Common myeloid progenitor, CD34-positive (primary cell): ENCODE measurements at places on chromosomes 7 and 10.

DNA sequence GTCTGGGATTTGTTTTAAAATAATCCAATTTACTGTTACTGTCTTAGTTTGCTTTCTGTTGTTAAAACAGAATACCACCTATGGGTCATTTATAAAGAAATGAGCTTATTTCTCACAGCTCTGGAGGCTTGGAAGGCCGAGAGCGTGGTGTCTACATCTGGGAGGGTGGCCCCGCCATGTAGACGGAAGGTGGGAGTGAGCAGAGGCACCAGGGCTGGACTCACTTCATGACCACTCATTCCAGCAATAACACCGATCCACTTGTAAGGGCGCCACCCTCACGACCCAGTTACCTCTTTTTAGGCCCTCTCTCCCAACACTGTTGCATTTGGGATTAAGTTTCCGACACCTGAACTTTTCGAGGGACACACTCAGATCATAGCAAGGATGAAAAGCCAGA, 36.2 kb upstream of the CFAP46 start:
- DNase-seq = no peak
- H3K4me1 ChIP-seq = no peaks in the 10 kb centered on the region
- H3K36me3 ChIP-seq = no peaks in the 10 kb centered on the region
- peaks cover 6% of the 10 kb centered on the region for H3K27me3 ChIP-seq
- H3K27ac ChIP-seq = no peak overlapping the region

DNA sequence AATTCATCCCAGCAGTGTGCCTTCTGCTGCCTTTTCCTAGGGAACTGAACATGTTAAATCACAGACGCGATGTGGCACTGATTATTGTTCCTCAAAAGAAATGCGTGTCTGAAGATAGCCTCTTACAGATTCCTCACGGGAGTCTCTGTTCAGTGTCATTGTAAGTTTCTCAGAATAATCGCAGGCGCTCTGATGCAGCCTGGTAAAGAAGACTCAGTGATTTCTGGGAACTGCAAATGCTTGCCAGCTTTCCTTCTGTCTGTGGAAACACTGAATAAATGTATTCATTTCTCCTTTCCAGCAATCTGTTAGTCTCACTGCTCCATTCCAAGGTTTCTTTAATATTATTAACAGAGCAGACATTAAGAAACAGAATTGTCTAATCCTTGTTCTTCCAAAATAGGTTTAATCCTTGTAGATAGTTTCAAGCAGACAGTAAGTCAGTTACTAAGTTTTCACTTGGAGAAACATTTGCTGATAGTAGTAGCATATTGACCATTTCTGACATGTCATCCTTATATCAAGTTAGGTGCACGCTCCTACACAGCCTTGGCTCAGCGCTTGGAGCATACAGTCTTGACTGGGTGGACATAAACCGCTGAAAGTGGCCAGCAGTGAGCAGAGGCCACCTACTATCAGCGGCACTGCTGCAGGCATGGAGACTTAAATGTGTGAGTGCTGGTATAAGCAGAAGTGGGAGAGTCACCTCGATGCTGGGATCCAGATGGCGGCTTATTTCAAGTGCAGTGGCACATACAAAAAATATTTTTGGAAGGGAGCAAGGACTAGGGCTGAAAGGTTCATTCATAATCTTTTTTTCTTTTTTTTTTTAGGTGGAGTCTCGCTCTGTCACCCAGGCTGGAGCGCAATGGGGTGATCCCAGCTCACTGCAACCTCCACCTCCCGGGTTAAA, 27.7 kb downstream of the MMRN2 start:
- no peaks in the 10 kb centered on the region for H3K36me3 ChIP-seq
- H3K27me3 ChIP-seq = no peaks in the 10 kb centered on the region
- DNase-seq = no peak
- H3K4me3 ChIP-seq = no peak overlapping the region
- H3K4me1 ChIP-seq = no peaks in the 10 kb centered on the region

- H3K4me1 ChIP-seq = peaks cover 24% of the 10 kb centered on the region
- H3K36me3 ChIP-seq = no peaks in the 10 kb centered on the region
- no peak overlapping the region for H3K4me3 ChIP-seq
- no peak overlapping the region for H3K27ac ChIP-seq
Observed at GRCh38 chr10:24900888-24901685, 51.3 kb downstream of the PRTFDC1 start.

- no peaks in the 10 kb centered on the region for H3K36me3 ChIP-seq
- no peak overlapping the region for H3K27ac ChIP-seq
Observed at GRCh38 chr7:87451187-87451586, 24.3 kb downstream of the ABCB4 start.

- H3K4me1 ChIP-seq = no peaks in the 10 kb centered on the region
- DNase-seq = no peak
- H3K36me3 ChIP-seq = no peaks in the 10 kb centered on the region
- no peak overlapping the region for H3K4me3 ChIP-seq
Observed at GRCh38 chr10:122098924-122099323, 110.0 kb downstream of the TACC2 start.

DNA sequence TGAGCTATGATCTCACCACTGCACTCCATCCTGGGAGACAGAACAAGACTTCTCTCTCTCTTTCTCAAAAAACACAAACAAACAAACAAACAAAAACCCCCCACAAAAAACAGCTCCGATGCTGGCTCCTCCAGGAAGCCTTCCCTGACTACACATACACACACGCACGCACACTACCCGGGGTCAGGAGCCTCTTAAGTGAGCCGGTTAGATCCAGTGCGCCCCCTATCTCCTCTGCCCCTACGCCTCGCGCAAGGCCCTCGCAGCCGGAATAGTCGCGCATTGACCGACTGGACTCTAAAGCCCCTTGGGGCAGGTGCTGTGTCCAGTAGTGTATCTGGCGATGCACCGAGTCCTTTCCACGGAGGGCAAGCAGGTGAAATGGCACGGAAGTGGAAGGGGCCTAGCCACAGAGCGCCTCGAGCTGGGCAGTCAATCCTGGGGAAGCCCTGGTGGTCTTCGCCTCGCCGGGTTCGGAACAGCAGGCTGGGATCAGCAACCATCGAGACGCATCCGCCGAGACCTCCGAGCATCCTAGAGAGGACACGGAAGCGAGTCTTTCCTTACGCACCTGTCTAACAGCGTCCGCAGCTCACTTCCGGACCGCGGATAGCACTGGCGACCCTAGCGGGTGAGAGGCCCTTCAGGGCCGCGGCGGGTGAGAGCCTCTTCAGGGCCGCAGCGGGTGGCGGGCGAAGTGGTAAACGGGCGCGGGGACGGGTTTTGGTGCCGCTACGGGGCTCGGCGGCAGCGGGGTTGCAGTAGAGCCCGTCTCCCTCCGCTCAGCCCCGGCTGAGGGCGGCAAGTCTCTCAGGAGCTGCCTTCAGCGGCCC, at the start of gene ZSCAN25:
TSS of gene ZSCAN25 (plus strand) at position 588 of the 833 bp plus-strand sequence. CDS start 2,661 bp downstream, outside the sequence.
- DNase-seq = peak; percentile 95
- H3K36me3 ChIP-seq = peaks cover 21% of the 10 kb centered on the region
- H3K4me1 ChIP-seq = peaks cover 11% of the 10 kb centered on the region
- H3K27me3 ChIP-seq = no peaks in the 10 kb centered on the region
- peak within 1 kb of the TSS; percentile 61 for H3K27ac ChIP-seq
- H3K4me3 ChIP-seq = peak within 1 kb of the TSS; percentile 97

- DNase-seq = no peak
- H3K36me3 ChIP-seq = peaks cover 20% of the 10 kb centered on the region
- no peaks in the 10 kb centered on the region for H3K4me1 ChIP-seq
- no peak overlapping the region for H3K4me3 ChIP-seq
Observed at GRCh38 chr7:6655636-6656385, 18.7 kb downstream of the ZNF316 start.

GRCh38 chr10:52644373-52645186, 128.0 kb downstream of the MBL2 start:
- no peak overlapping the region for H3K4me3 ChIP-seq
- DNase-seq = peak; percentile 45

DNA sequence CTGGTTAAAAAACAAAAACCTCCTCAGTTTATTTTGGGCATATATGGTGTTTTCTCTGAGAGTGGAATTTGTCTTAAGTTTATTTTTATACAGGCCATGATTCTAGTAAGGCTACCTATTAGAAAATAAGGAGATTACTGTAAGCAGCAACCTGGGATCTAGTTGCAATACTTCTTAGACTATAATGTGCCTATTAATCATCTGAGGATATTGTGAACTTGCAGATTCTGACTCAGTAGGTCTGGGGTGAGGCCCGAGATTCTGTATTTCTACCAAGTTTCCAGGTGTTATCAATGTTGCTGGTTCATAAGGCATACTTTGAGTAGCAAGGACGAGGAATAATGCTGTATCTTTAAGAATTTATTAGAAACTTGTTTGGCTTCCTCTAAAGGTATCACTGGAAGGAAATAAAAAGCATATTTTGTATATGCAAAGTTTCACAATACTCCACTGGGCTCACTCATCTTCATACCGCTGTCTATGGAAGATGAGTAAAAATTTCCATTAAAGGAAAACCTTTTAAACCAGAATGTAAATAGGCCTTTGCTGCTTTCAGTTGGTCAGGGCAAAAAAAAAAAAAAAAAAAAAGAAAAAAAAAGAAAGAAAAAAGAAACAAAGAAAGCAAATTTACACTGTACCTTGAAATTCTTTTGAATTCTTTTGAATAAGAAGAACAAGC, 105.8 kb downstream of the BMPER start:
- no peaks in the 10 kb centered on the region for H3K27me3 ChIP-seq
- no peak overlapping the region for H3K4me3 ChIP-seq
- no peaks in the 10 kb centered on the region for H3K4me1 ChIP-seq
- H3K27ac ChIP-seq = no peak overlapping the region

GRCh38 chr7:132475669-132476116, 100.6 kb downstream of the PLXNA4 start:
- H3K4me3 ChIP-seq = no peak overlapping the region
- peaks cover 32% of the 10 kb centered on the region for H3K27me3 ChIP-seq
- H3K27ac ChIP-seq = no peak overlapping the region
- no peaks in the 10 kb centered on the region for H3K36me3 ChIP-seq
- DNase-seq = no peak

DNA sequence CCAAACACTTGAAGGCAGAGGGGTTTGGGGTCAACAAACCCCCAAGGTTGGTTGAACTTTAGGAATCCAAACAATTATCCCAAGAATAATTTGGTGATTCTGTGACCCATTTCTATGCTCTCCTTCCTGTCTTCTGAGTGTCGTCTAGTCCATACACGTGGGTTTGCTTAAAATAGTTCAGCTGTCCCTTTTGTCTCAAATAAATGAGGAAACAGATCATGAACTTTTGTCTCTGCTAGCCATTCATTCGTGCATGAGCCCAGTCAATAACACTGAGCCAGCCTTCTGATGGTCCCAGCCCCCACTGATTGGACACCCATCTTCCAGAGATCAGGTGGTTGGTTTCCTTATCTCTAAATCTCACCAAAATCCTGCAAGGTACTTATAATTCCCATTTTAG, 255.4 kb downstream of the PRPF18 start:
- H3K36me3 ChIP-seq = no peaks in the 10 kb centered on the region
- peaks cover 41% of the 10 kb centered on the region for H3K27me3 ChIP-seq
- H3K27ac ChIP-seq = no peak overlapping the region
- H3K4me1 ChIP-seq = no peaks in the 10 kb centered on the region
- no peak overlapping the region for H3K4me3 ChIP-seq
- DNase-seq = no peak

GRCh38 chr10:100607439-100607838, 71.7 kb downstream of the HIF1AN start:
- peaks cover 55% of the 10 kb centered on the region for H3K27me3 ChIP-seq
- no peaks in the 10 kb centered on the region for H3K36me3 ChIP-seq
- H3K27ac ChIP-seq = no peak overlapping the region
- H3K4me3 ChIP-seq = no peak overlapping the region
- no peak for DNase-seq

DNA sequence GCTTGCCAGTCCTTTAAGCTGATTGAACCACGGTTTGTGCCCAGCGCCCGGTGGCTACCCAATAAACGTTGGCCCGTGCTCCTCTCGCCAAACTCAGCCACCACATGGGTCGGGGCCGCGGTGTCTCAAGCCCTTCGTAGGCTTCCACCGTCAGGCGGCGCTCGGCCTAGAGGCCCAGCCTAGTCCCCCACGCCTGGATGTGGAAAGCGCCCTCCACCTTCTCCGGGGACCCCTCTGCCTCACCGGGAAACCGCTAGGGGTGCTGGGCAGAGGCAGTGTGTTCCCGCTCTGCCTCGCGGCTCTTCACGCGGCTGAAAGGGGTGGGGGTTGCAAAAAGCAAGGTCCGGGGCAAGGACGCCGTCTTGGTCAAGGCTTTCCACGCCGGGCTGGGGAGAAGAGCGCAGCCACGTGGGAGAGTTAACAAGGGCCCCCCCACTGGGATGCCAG, 29.8 kb downstream of the LEP start:
- H3K27ac ChIP-seq = no peak overlapping the region
- peaks cover 1% of the 10 kb centered on the region for H3K27me3 ChIP-seq
- H3K36me3 ChIP-seq = no peaks in the 10 kb centered on the region
- DNase-seq = peak; percentile 22
- H3K4me3 ChIP-seq = no peak overlapping the region

DNA sequence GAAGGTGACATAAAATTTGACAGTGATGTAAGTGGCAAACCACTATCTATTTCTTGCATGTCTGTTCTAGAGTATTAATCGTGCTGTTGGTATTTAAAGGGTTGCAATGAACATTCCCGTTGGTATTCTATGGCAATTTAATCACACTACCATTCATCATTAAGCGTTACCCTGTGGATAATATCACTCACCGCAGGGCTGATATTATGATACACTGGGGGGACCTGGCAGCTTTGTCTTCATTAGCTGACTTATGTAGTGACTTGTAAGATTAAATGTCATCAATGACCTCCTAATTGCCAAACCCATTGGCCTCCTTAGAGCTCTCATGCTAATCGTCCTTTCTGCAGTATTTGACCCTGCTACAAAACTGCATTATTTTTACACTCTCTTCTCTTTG, 624.5 kb upstream of the VSTM2A start:
- no peaks in the 10 kb centered on the region for H3K36me3 ChIP-seq
- H3K27ac ChIP-seq = no peak overlapping the region
- no peak for DNase-seq
- no peaks in the 10 kb centered on the region for H3K27me3 ChIP-seq
- H3K4me1 ChIP-seq = no peaks in the 10 kb centered on the region

DNA sequence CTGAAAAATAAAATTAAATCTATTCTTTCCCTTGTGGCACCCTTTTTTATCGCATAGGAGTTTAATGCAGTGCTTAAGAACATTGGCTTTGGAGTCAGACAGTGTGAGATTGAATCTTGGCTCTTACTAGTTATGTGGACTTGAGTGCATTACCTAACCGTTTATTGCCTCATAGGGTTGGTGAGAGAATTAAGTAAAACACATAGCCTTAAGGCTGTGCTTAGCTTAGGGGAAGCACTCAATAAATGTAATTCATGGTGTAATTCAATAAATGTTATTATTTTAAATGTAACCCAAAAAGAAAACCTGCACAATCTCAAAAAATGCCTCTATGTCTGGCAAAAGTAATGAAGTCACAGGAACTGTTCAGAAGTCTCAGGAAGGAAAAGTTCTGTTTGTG, 2.7 kb downstream of the STK17A start:
- DNase-seq = peak; percentile 23
- peaks cover 17% of the 10 kb centered on the region for H3K4me1 ChIP-seq
- no peak overlapping the region for H3K4me3 ChIP-seq
- H3K27ac ChIP-seq = peak overlapping the region; percentile 29
- peaks cover 7% of the 10 kb centered on the region for H3K27me3 ChIP-seq

- no peak overlapping the region for H3K27ac ChIP-seq
- no peak overlapping the region for H3K4me3 ChIP-seq
- no peaks in the 10 kb centered on the region for H3K27me3 ChIP-seq
- no peaks in the 10 kb centered on the region for H3K36me3 ChIP-seq
- no peaks in the 10 kb centered on the region for H3K4me1 ChIP-seq
Observed at GRCh38 chr7:113652501-113652900, 266.3 kb downstream of the PPP1R3A start.

- H3K27ac ChIP-seq = no peak overlapping the region
- H3K27me3 ChIP-seq = no peaks in the 10 kb centered on the region
- no peak for DNase-seq
- no peak overlapping the region for H3K4me3 ChIP-seq
- H3K36me3 ChIP-seq = peaks cover 30% of the 10 kb centered on the region
Observed at GRCh38 chr7:75042286-75042685, 31.3 kb downstream of the RCC1L start.

GRCh38 chr10:80275756-80276155, 13.7 kb downstream of the MAT1A start:
- H3K4me3 ChIP-seq = no peak overlapping the region
- no peak overlapping the region for H3K27ac ChIP-seq
- H3K36me3 ChIP-seq = no peaks in the 10 kb centered on the region
- DNase-seq = no peak
